ENCODE measurements at places on chromosomes 6 and 20.
A peak's percentile ranks its signal among the peaks of the same experiment; 100 is the strongest.

DNA sequence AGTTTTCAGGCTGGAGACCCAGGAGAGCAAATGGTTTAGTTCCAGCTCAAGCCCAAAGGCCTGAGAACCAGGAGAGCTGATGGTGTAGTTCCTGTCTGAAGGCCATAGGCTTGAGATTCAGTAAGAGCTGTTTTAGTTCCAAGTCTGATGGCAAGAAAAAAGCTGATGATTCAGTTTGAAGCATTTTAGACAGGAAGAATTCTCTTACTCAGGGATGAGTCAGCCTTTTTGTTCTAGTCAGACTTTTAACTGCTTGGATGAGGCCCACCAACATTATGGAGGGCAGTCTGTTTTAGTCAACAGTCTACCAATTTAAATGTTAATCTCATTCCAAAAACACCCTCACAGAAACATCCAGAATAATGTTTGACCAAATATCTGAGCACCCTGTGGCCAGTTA is 2.5 kb downstream of the ZSCAN26 start:
- DNase-seq: no peak

DNA sequence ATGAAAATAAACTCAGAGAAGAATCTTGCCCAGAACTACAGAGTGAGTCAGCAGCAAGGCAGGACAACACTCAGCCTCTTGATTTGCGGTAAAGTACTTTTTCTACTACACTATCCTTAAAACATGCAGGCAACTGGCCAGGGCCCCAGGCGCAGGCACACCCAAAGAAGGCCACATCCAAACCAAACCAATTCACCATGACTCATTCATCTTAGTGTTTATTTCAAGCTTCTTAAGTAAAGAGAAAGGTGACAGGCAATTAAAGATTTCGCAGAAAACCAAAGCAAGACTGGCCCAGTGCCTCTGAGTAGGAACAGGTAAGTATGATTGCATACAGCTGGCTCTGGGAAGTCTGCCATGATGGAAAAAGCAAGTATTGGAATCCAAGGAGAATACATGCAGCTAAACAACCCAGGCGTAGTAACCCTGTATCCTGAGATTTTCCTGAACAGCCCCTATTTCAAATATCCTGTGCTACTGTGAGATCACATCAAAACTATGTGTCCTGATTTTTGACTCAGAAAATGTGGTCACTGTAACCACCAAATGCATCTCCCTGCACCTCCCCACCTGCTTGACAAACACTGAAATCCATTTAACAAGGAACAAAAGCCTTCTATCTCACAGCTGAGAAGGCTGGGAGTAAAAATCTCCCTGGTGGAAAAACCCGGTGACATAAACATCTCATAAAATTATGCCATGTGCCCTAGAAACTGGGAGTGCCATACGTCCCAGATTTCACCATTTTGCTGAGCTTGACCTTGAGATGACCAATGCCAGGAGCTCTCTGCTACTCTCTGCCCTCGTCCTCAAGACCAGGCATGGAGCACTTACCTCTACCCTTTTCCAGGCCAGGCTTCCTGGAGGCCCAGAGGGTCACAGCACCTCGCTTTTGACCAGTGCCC is 12.4 kb downstream of the WFDC3 start:
- DNase-seq: no peak

DNA sequence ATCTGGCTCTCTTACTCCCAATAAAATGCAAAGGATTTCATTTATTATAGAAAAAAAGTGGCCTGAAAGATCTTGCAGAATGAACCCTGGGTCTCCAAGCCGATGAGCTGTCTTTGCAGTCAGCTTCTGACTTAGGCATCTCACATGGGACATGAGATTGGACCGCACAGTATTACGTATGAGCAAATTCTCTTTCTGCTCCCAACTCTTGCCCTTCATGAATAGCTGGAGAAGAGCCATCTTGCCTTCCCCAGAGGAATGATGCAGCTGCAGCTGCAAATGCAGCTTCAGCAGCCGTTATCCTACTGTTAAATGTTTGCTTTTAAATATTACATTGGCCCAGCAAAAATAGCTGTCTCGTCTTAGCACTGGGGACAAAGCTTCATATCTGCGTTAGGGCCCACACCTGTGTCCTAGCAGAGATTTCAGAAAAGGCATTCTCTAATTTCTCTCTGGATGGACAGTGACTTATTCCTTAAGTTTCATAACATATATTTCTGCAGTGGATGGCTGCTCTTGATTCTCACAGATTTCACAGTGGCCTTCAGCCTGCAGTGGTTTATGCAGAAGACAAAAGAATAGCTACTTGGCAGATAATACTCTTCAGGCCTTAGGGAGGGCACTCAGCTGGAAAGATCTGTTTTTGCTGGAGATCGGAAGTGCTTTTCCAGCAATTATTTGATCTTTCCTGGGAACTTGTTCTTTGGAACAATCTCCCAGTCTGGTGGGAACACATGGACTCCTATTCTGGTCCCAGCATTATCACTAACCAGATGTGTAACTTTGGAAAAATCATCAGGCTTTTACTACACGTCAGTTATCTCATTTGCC is 129.2 kb downstream of the FYN start:
- no peak for DNase-seq

- no peak for DNase-seq
Measured at GRCh38 chr6:96917098-96917497, 7.4 kb upstream of the KLHL32 start.

- no peak for DNase-seq
Measured at GRCh38 chr6:18883268-18883667, 496.1 kb downstream of the RNF144B start.

- no peak for DNase-seq
Measured at GRCh38 chr6:121520337-121521163, 85.1 kb downstream of the GJA1 start.

DNA sequence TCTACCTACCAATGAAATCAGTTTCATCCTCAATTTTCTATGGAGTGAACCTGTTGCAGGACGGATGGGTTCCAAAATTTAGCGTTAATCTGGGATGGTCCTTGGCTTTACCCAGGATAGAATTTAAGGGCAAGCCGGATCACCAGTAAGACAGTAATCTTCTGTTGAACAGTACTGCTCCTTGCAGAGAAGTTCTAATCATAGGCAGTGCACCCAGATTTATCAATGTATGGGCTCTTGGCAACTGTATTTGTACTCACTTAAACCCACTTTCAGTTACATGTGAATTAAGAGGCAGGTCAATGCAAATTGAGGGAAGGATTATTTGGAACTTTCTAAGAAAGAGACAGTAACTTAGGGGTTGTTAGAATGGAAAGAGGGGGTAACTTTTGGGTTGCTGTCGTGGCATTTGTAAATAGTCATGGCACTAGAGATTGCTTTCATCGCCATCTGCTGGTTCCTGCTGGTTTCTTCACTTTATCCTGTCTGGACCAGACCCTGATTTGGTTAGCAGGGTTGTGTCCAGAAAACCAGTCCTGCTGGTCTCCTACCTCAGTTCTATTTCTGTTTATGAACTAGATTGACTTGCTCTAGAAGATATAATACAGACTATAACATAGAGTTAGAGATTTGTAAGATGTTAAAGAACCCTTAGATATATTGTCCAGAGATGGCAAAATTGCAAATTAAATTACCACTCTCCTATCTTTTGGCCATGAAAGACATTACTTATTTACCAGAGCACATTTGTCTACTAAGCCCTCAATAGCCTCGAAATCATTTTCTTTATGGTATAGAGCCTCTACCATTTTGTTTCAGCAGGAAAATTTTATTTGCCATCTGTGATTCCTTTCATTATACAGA is 646.3 kb downstream of the UTRN start:
- DNase-seq: peak; percentile 4

GRCh38 chr20:8807480-8808201 is 261.2 kb upstream of the PLCB4 start:
- DNase-seq: no peak
